ENCODE measurements at places on chromosomes 11 and 22. TPM values are rescaled to one million over a fixed set of nuclear protein-coding genes. Genes with fewer than 3 reads are reported as not detected.

- no peaks in the 10 kb centered on the region for H3K36me3 ChIP-seq
- H3K27me3 ChIP-seq: peaks cover 2% of the 10 kb centered on the region
- H3K4me3 ChIP-seq: peak overlapping the region; percentile 56
- H3K4me1 ChIP-seq: peaks cover 65% of the 10 kb centered on the region
- peak; percentile 31 for DNase-seq
These were observed 1.2 kb upstream of the AHNAK start for GRCh38 chr11:62547691-62548281.

DNA sequence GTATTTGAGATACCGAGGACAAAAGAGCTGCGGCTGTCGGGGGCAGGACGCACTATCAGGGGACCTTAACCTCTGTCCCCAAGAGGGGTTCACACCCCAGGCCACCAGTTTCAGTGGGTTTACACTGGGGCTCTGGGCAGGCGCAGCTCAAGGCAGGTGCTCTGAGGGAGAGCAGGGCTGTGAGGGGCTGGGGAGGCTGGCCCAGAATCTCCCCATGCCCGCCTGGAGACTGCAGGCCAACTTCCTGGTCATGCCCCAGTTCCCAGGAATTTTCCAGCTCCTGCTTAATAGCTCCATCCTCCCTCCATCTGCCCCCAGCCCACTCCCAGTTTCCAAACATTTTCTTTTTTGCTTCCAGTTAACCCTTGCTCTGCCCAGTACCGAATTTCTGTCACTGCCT, 7.6 kb upstream of the PGA3 start:
- no peaks in the 10 kb centered on the region for H3K4me1 ChIP-seq
- no peak overlapping the region for H3K27ac ChIP-seq
- H3K4me3 ChIP-seq: no peak overlapping the region
- peaks cover 8% of the 10 kb centered on the region for H3K27me3 ChIP-seq
- H3K36me3 ChIP-seq: no peaks in the 10 kb centered on the region
- DNase-seq: no peak

DNA sequence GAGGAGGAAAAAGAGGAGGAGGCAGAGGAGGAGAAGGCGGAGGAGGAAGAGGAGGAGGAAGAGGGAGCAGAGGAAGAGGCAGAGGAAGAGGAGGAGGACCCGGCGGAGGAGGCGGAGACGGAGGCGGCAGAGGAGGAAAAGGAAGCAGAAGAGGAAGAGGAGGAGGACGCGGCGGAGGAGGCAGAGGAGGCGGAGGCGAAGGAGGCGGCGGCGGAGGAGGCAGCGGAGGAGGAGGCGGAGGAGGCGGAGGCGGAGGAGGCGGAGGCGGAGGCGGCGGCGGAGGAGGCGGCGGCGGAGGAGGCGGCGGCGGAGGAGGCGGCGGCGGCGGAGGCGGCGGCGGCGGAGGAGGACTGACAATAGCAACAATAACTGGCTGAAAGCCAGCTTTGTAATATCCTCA, 616.6 kb downstream of the TBC1D22A start:
- H3K4me1 ChIP-seq: no peaks in the 10 kb centered on the region
- no peak overlapping the region for H3K4me3 ChIP-seq
- no peak for DNase-seq
- H3K27ac ChIP-seq: no peak overlapping the region

DNA sequence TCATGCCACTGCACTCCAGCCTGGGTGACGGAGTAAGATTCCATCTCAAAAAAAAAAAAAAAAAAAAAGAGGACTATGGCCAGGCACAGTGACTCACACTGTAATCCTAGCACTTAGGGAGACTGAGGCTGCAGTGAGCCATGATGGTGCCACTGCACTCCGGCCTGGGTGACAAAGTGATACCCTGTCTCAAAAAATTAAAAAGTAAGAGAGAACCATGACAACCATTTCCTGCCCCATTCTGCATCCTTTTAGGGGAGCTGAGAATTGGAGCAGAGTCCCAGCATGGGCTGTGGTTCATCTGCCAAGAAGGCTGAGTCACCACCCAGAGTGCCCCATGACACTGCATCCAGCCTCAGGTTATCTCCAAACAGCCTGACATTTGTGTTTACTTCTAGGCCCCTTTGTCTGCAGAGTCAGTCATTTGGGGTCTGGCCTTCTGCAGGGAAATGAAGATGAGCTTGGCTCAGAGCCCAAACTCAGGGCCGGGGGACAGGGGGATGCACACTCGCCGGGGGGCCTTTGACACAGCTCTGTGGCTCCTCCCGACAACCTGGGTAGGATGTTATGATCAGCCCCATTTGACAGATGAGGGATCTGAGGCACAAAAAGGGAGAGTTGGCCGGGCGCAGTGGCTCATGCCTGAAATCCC, 4.7 kb downstream of the CSDC2 start:
- peaks cover 8% of the 10 kb centered on the region for H3K27me3 ChIP-seq
- H3K4me3 ChIP-seq: no peak overlapping the region
- peaks cover 3% of the 10 kb centered on the region for H3K4me1 ChIP-seq
- H3K27ac ChIP-seq: peak overlapping the region; percentile 39
- peak; percentile 64 for DNase-seq
- no peaks in the 10 kb centered on the region for H3K36me3 ChIP-seq

- no peak for DNase-seq
- no peak overlapping the region for H3K27ac ChIP-seq
- no peak overlapping the region for H3K4me3 ChIP-seq
- no peaks in the 10 kb centered on the region for H3K4me1 ChIP-seq
- H3K27me3 ChIP-seq: no peaks in the 10 kb centered on the region
These were observed 8.3 kb downstream of the ANKK1 start for GRCh38 chr11:113395782-113396336.

DNA sequence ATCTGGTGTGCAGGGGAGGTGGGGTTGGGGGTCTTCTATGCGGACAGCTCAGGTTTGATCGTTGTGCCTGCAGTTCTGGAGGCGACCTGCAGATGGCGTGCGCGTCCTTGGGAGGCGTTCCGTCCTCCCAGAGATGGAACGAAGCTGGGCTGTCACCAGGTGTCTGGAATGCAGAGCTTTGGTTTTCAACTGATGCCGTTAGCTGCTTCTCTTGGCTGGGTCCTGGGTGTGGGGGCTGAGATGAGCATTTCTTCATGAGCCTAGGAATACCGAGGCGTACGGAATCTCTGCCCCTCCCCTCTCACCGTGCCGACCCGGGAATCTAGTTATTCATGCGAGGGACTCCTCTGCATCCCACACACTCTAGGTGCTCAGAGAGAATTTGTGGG, 98.6 kb downstream of the CEP164 start:
- H3K27ac ChIP-seq: no peak overlapping the region
- no peaks in the 10 kb centered on the region for H3K36me3 ChIP-seq
- peaks cover 4% of the 10 kb centered on the region for H3K4me1 ChIP-seq
- H3K4me3 ChIP-seq: no peak overlapping the region
- no peaks in the 10 kb centered on the region for H3K27me3 ChIP-seq
- DNase-seq: peak; percentile 80

DNA sequence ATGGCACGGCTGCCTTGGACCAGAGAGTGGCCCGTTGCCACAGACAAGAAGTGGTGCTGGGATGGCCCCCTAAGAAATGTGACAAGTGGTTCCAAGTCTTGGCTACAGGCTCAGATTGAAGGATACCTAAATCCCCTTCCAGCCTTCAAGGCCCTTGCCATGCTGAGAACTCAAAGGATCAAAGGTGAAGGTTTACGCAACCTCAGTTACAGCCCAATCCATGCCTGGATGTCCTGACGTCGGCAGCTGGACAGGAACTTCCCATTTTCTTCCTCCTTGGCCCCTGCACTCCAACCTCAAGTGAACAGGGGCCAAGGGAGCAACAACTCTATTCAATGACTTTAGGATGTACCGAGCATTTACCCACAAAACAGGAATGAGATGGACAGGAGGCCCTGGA, 95.4 kb downstream of the DHCR7 start:
- no peaks in the 10 kb centered on the region for H3K4me1 ChIP-seq
- no peaks in the 10 kb centered on the region for H3K36me3 ChIP-seq
- H3K27ac ChIP-seq: no peak overlapping the region
- peaks cover 4% of the 10 kb centered on the region for H3K27me3 ChIP-seq
- H3K4me3 ChIP-seq: no peak overlapping the region

GRCh38 chr11:8744423-8744822, 61.8 kb downstream of the RPL27A start:
- H3K4me1 ChIP-seq: peaks cover 6% of the 10 kb centered on the region
- H3K27ac ChIP-seq: no peak overlapping the region
- no peak overlapping the region for H3K4me3 ChIP-seq
- DNase-seq: no peak
- H3K36me3 ChIP-seq: no peaks in the 10 kb centered on the region

GRCh38 chr11:2932850-2933251, 3.6 kb upstream of the PHLDA2 start:
- H3K27me3 ChIP-seq: peaks cover 7% of the 10 kb centered on the region
- no peak overlapping the region for H3K4me3 ChIP-seq
- peaks cover 6% of the 10 kb centered on the region for H3K36me3 ChIP-seq
- DNase-seq: peak; percentile 43
- H3K4me1 ChIP-seq: peaks cover 30% of the 10 kb centered on the region
- H3K27ac ChIP-seq: no peak overlapping the region

GRCh38 chr22:48782326-48782725, 1045.3 kb downstream of the BRD1 start:
- no peak for DNase-seq
- H3K36me3 ChIP-seq: no peaks in the 10 kb centered on the region
- H3K4me1 ChIP-seq: no peaks in the 10 kb centered on the region
- H3K27ac ChIP-seq: no peak overlapping the region

GRCh38 chr11:96185220-96185768, 157.7 kb downstream of the MAML2 start:
- DNase-seq: no peak
- peaks cover 7% of the 10 kb centered on the region for H3K36me3 ChIP-seq
- no peak overlapping the region for H3K27ac ChIP-seq
- H3K27me3 ChIP-seq: no peaks in the 10 kb centered on the region
- peaks cover 56% of the 10 kb centered on the region for H3K4me1 ChIP-seq

DNA sequence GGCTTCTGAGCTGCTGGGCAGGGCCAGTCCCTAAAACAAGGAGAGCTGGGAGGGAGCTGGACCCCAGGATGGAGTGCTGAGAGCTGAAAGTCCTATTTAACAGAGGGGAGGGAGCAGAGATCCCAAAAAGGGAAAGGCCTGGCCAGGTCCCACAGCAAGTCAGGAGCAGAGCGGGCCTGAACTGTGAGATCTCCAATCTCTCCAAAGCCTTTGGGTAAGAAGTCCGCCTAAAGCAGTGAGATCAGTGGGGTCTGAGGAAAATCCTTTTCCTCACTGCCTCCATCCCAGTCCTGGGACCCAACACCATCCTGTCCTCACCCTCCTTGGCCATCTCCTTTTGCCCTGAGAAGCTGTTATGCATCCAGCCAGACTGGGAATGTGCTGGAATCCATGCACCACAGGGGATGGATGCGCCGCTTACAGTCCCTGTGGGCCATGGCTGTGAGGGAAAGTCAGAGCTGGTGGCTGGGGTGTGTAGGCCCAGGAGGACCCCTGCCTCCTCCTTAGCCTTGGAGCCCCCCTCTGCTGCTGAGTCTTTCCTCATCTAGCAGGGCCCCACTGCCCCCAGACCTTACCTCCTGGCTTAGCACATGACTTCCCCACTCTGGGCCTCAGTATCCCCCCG, 8.6 kb downstream of the LRRC75B start:
- no peaks in the 10 kb centered on the region for H3K27me3 ChIP-seq
- no peak for DNase-seq
- no peaks in the 10 kb centered on the region for H3K36me3 ChIP-seq
- H3K27ac ChIP-seq: no peak overlapping the region
- H3K4me3 ChIP-seq: no peak overlapping the region

- DNase-seq: no peak
- H3K4me1 ChIP-seq: no peaks in the 10 kb centered on the region
- H3K36me3 ChIP-seq: no peaks in the 10 kb centered on the region
- H3K27ac ChIP-seq: no peak overlapping the region
- no peaks in the 10 kb centered on the region for H3K27me3 ChIP-seq
These were observed 433.0 kb downstream of the INSC start for GRCh38 chr11:15547685-15548084.

GRCh38 chr11:131957201-131957600, 586.8 kb downstream of the NTM start:
- H3K27me3 ChIP-seq: no peaks in the 10 kb centered on the region
- no peaks in the 10 kb centered on the region for H3K36me3 ChIP-seq
- H3K4me3 ChIP-seq: no peak overlapping the region
- DNase-seq: no peak
- H3K27ac ChIP-seq: no peak overlapping the region
- H3K4me1 ChIP-seq: no peaks in the 10 kb centered on the region

DNA sequence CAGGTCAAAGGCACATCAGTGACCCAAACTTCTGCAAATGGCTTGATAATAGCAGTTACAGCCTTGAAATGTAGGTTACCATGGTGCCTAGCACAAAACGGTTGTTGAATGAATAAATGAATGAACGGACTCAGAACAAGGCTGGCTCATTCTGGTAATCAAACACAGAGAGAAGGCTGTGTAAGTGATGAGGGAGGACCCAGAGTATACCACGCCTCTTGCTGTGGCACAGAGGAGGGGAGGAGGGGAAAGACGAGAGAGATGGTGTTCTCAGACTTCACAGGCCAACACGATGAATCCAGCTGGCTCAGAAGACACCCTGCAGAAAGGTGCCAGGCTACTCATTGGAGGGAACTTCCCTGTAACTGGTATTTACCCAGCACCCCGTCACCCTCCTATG, 38.3 kb downstream of the PC start:
- no peaks in the 10 kb centered on the region for H3K4me1 ChIP-seq
- H3K4me3 ChIP-seq: no peak overlapping the region
- DNase-seq: no peak
- H3K27me3 ChIP-seq: no peaks in the 10 kb centered on the region
- H3K27ac ChIP-seq: no peak overlapping the region

DNA sequence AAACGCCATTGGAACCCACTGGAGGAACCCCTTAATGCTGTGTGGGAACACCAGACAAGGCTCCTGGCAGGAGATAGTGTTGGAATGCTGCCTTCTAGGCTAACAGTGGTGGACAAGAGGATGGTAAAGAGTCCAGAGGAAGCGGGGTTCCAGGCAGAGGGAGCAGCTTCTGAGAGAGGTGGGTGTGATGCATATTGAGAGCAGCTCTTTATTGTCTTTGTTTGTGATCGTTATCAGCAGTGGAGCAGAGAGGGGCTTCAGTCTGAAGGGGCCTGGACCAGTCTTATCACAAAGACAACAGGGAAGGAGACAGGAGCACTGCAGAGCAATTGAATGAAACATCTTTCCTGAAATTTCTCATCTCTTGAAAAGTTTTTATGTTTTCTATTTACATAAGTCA, 106.8 kb upstream of the PLET1 start:
- H3K4me3 ChIP-seq: no peak overlapping the region
- no peak for DNase-seq
- no peaks in the 10 kb centered on the region for H3K27me3 ChIP-seq
- no peaks in the 10 kb centered on the region for H3K4me1 ChIP-seq

Gene PNPLA5
- not detected for total RNA-seq

Gene PCSK7
- total RNA-seq: 104 TPM

Gene SCYL1
- 69.8 TPM for total RNA-seq

Gene SYT12
- total RNA-seq: not detected

Gene LINC01488
- total RNA-seq: not detected

All from activated CD4-positive, alpha-beta memory T cell treated with anti-CD3 and anti-CD28 coated beads for 36 hours (primary cell).